LNCaP clone FGC (cell line): ENCODE measurements at places on chromosomes 13 and 19.
A peak's percentile ranks its signal among the peaks of the same experiment; 100 is the strongest.

- peak; percentile 62 for DNase-seq
These were observed 8.2 kb downstream of the NFIC start for GRCh38 chr19:3374369-3375112.

GRCh38 chr13:53749306-53749705 lies 720.7 kb downstream of the OLFM4 start:
- no peak for DNase-seq

- DNase-seq: no peak
These were observed 169.2 kb upstream of the NBEA start for GRCh38 chr13:34772881-34773280.

- no peak for DNase-seq
These were observed at the start of gene ZNF536 for GRCh38 chr19:30371960-30372824. ZNF536 (plus strand) TSS chr19:30372384; CDS start chr19:30443563, 71,179 bp downstream.

GRCh38 chr19:4372165-4373012 lies 28.0 kb downstream of the SH3GL1 start:
- no peak for DNase-seq

GRCh38 chr19:8352134-8352827 lies 9.2 kb upstream of the KANK3 start:
- DNase-seq: no peak

DNA sequence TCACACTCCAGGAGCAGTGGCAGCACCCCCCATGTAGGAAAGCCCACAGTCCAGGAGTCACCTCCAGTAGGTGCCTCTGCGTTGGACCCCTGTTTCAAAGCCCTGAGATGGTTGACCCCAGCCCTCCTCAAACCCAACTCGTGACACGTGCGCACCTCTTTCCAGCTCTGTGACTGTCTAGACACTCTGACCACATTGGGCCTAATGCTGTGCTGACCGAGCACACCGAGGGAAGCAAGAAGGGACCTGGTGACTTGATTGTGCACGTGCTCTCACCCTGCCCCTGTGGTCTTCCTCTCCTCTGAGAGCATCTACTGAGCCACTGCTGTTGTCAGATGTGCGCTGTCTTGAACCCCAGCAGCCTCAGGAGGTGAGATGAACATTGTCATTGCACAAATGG lies 22.9 kb upstream of the SLC35E1 start:
- no peak for DNase-seq
